ENCODE measurements at places on chromosomes 16 and 17. TPM values are rescaled to one million over a fixed set of nuclear protein-coding genes. Genes with fewer than 3 reads are reported as not detected.

GRCh38 chr16:74585846-74586443, 21.0 kb downstream of the GLG1 start:
- no peak for DNase-seq

GRCh38 chr16:83355570-83356218, 452.1 kb upstream of the HSBP1 start:
- no peak for DNase-seq

GRCh38 chr17:45092911-45093430, 31.9 kb downstream of the NMT1 start:
- peak; percentile 88 for DNase-seq

- peak; percentile 49 for DNase-seq
These were observed 126.9 kb upstream of the TNRC6C start for GRCh38 chr17:77831474-77832179.

DNA sequence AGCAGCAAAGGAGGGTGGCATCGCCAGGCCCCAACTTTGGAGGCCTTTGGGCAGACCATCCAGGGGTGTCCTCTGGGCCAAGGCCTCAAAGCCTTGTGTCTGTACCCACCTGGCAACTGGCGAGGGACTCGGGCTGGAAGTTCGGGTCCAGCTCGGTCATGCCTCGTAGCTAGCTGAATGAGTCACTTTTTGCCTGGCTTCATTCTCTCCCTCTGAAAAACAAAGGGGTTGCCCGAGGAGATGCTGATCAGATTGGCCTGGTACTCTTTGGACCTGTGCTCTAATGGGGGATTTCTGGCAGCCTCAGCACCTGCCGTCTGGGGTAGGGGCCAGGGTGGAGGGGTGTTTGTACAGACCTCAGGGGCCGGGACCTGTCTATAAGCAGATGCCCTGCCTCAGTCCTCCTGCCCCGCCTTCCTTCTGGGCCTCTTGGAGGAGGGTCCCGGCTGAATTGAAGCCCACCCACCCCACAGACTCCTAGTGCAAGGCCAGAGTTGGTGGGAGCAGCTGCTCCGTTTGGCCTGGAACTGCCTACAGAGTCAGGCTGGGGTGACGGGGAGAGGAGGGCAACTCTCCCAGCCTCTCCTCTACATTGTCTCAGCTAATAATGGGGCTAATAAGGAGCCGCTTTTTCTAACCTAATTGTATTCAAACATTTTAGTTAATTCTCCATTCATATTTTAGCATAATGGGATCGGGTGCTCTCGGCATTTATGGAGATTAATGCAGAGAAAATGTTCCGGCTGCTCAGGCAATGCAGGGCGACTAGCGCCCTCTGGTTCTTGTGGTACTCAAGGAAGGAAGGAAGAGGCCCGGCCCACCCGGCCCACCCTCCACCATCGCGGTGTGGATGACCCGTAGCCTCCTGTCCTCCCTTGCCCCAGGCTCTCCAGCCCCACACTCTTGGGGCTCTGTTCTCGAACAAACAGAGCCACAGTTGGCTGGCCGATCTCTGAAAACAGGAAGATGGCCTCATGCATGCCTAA, 21.4 kb upstream of the ABCC3 start:
- DNase-seq = no peak

DNA sequence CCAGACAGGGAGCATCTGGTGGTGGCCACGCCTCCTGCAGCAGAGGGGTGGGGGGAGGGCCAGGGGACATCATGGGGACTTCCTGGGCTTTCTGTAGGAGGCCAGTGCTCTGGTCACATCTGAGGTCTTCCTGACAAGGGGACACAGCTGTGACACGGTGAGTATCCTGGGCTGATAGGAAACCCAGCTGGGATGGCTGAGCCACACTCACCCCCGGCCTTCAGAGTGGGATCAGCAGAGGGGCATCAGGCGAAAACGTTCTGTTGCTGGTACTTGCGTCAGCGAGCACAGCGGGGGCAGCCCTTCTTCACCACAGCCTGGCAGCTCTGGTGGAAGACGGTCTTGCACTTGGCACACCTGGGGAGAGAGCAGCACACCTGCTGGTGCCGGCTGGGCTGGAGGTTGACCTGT, 122.9 kb upstream of the SMURF2 start:
- DNase-seq = no peak

GRCh38 chr16:89295071-89295900, 77.8 kb downstream of the ZNF778 start:
- DNase-seq = peak; percentile 33

- peak; percentile 50 for DNase-seq
These were observed 30.6 kb upstream of the MMD start for GRCh38 chr17:55452139-55452790.

DNA sequence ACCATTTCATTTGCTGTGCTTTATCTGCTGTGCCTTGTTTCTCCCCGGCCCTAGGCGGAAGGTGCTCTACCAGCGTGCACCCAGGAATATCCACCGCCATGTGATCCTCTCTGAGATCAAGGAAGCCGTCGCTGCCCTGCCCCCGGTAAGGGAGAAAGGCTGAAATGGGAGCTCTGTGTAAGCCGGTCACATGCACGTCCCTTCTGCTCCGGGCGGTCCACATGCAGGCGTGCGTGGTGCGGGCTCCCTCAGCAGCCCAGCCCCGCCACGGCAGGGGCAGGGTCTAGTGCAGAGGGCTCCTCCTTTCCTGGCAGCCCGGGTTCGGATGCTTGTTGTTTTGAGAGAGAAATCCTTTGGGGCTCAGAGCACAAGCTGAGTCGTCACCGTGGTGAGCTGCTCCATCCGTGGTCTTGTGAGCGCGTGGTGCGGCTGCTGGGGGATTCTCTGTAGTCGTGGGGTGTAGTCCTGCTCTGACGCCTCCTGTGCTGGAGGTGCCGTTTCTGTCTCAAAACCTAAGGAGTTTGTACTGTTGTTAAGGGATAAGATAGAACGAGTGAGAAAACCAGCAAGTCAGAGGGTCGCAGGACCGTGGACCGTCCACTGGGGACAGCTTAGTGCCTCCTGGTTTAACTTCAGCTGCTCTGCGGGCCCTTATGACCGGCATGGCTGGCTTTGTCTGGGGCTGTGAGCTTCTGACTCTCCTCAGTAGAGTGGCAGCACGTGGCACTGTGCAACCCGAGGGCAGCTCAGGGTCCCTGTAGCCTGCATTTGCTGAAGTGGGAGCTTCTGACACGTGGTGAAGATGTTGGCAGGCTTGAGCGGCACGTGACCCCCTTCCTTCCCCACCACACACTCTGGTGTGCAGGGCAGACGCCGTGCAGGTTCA, 12.3 kb upstream of the MC1R start:
- DNase-seq = no peak

DNA sequence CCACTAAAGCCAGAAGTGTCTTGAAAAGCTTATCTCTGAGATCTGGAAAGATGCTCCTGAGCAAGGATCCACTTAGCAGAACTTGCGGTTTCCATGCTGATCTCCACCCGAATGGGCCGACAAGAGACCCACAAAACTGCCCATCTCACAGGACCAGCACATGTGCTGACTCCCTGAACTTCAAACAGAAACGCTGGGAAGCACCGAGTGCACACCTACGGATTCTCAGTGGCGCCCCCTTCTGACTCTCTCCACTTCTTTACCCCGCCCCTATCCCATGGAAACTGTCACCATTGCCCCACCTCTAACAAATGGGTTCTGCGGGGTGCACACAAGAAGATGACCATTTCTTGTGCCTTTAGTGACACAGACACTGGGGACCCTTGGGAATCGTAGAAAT, 21.4 kb downstream of the CDRT4 start:
- no peak for DNase-seq

GRCh38 chr17:73814075-73814474, 169.8 kb upstream of the SDK2 start:
- no peak for DNase-seq

DNA sequence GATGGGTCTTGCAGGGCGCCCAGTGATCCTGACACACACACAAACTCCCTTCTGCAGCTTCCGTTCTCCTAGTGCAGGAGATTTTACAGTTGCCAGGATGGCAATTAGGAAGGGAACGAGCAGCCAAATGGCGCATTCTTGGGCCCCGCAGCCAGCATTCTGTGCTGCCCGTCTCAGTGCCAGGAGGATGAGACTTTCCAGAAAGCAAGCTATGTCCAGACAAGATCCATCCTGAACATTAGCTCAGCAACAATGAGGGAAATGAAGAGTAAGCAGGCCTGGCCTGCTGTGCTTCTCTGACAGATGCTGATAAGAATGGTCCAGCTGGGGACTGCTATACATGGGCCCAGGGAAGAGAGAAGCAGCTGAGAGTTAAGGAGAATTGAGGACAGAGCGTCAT, 16.5 kb downstream of the SPPL2C start:
- DNase-seq = no peak

- no peak for DNase-seq
These were observed 21.4 kb downstream of the DEXI start for GRCh38 chr16:10920726-10921427.

- no peak for DNase-seq
These were observed 60.9 kb downstream of the SPAG9 start for GRCh38 chr17:51059781-51060180.

TMEM238L gene
- not detected for total RNA-seq

C16orf54 gene
- 0.65 TPM for total RNA-seq

C1QTNF1 gene
- 143 TPM for total RNA-seq

CACNG1 gene
- total RNA-seq = not detected

SLFN14 gene
- not detected for total RNA-seq

GGNBP2 gene
- total RNA-seq = 36.6 TPM

CHST4 gene
- not detected for total RNA-seq
